ENCODE measurements at places on chromosomes 1 and 21.

DNA sequence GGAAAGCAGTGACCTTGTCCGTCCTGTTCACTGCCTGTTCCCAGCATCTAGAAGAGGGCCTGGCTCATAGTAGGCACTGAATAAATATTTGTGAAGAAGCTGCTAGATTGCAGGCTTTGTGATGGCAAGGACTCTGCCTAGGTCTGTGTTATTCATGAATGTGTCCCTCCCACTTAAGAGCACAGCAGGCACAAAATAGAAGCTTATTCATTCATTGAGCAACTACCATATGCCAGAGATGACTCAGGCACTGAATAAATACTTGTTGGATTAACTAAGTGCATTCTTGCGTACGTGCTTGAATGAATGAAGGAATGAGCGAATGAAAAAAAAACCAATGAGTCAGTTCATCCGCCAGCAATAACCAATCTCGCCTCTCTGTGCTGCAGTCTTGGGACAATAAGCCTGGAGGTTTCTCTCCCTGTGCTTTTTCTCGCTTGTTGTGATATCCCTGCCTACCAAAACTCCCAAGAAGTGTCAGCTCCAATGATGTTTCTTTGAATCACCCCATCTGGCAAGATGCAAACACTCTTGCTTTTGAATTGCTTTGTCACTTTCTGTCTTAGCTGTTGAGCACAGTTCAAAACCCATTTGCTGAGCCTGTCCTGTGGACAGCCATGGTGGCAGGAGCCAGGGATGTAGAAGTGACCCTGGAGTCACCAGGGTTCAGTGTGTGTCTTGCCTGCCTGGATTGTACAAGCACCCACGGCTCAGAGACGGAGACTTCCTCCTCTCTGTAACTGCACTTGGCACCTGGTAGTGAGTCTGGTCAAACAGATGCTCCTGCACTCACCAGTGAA is 143.9 kb downstream of the KAZN start:
- DNase-seq: no peak

GRCh38 chr1:87436534-87436933 is 107.9 kb downstream of the LMO4 start:
- no peak for DNase-seq

- no peak for DNase-seq
Measured at GRCh38 chr1:206744683-206745082, 25.9 kb upstream of the IL19 start.

GRCh38 chr1:211715971-211716370 is 40.5 kb upstream of the NEK2 start:
- DNase-seq: no peak

- DNase-seq: no peak
Measured at GRCh38 chr1:22207511-22208267, 64.8 kb upstream of the WNT4 start.

DNA sequence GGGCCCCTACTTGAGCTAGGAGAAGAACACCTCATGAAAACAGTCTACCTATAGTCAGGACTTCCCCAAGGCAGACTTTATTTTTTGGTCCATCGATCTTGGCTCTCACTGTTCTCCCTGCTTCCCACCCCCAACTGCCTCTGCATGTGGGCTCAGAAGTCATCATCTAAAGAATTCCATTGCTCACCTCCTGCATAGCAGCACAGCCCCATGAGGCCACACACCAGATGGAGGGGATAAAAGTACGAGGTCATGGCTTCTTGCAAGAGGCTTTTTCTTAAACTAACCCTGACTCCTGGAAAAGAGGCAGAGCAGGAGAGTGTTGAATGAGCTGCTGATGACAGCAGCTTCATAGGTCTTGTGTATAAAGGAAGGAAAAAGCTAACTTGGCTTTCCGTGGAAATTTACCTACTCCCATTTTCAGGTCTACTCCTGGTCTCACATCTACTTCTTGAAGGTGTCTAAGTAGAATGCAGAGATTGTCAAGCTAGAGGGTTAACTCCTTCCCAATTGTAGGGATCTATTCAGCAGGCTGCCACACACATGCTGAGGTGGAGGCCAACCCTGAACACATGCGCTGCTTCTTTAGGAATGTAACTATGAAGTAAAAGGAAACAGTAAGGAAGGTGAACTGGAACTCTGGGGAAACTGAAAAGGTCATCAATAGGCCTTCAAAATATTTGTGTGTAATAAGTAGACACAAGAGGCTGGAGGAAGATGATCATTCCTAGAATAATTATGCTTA is 18.7 kb downstream of the WNT2B start:
- DNase-seq: no peak

GRCh38 chr1:157315544-157315943 is 177.3 kb upstream of the ETV3 start:
- no peak for DNase-seq

GRCh38 chr1:77487631-77488030 is 194.8 kb downstream of the ZZZ3 start:
- DNase-seq: no peak

GRCh38 chr1:219385787-219386427 is 212.2 kb downstream of the LYPLAL1 start:
- DNase-seq: no peak

DNA sequence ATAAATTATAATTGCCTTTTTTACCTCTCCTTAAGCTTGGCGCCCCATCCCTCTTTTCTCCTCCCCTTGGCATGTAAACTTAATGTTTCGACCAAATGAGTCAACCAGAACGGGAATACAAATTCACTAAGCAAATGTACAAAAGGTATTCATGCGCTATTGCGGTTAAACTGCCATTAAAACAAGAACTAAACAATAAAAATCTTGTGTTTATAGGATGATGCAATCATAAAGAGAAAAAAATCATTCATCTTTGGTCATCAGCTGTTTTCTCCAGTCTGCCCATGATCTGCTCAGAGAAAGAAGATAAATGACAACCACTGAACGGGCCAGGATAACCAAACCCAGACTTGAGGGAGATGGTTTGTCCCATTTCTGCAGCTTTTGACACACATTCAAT is 534.2 kb upstream of the PLXNA2 start:
- no peak for DNase-seq

DNA sequence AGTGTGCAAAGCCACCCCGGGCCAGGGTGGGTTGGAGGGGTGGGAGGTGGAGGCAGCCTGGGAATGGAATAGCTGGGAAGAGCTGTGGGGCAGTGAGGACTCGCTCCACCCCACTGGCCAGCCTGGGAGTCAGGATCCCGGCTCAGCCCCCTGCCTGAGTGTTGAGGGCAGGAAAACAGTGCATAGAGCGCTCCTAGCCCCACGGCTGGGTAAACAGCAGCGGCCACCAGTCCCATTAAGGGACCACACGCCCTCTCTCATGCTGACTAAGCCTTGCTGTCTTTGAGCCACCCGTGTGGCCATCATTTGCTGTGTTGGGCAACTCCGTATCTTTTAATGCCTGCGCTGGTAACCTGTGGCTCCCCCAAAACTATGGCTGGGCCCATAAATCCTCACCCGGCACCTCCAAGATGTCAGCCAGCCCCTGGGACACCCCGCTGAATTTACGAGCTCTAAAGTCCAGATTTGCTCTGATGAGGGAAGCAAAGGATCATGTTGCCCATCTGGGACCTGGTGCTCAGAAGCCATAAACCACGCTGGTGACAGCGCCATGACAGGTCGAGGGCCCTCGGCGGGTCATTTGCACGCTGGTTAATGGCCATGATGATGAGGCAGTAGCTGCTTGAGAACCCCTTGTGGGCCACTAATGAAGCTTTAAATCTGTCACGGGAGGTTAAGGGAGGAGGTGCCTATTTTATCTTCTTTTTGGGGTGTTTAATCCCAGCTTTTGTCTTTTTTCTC is 34.9 kb downstream of the SYF2 start:
- no peak for DNase-seq

GRCh38 chr21:46160657-46160906 is 5.2 kb upstream of the FTCD start:
- DNase-seq: no peak

- DNase-seq: no peak
Measured at GRCh38 chr1:221162352-221162751, 283.1 kb downstream of the HLX start.

GRCh38 chr1:91334856-91335255 is 69.8 kb downstream of the HFM1 start:
- no peak for DNase-seq

DNA sequence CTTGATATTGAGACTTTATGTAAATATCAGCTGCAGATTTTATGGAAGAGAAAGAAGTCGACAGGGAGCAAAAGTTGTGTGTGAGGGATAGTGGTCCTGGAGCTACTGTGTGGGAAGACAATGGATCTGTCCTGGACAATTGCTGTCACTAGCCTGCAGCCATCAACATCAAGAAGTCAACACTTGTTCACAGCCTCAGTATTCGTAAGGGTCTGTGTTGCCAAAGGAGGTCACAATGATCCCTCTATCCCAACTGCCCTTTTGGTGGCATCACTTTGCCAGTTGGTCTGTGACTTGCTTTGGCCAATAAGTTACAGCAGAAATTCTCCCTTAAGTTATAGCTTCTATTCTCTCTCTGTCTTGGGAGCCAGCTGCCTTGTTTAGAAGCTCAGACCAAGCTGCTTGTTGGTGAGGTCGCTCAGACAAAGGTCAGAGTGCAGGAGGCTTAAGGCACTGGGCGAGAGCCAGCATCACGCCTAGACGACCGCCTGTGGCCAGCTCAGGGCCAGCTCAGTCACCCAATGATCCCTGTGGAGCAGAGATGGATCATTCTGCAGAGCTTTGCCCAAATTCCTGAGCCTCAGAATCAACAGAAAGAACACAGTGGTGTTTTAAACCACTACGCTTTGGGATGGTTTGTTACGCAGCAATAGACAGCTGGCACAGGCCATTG is 134.9 kb downstream of the RHOU start:
- DNase-seq: no peak

GRCh38 chr1:103529746-103530145 is 4.2 kb downstream of the RNPC3 start:
- no peak for DNase-seq

- no peak for DNase-seq
Measured at GRCh38 chr1:157310401-157310800, 172.2 kb upstream of the ETV3 start.

- no peak for DNase-seq
Measured at GRCh38 chr1:25095635-25096200, 136.6 kb downstream of the SYF2 start.

GRCh38 chr1:62528015-62528414 is 69.3 kb upstream of the ANGPTL3 start:
- DNase-seq: no peak

DNA sequence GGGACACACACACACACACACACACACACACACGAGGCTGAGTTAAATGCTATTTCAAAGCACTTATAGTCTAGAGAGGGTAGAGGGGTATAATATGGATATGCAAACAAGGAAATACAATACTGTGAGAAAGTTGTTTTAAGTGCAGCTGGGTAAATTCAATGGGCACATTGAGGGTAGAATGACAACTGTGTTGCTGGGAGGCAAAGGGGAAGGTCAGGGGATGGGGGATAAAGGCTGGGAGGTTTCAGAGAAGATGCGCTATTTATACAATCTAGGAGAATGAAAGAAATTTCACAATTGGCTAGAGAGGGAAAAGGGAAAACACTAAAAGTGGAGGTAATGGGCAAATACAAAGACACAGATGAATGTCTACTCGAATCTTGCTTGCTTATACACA is 19.4 kb downstream of the EXTL2 start:
- no peak for DNase-seq

DNA sequence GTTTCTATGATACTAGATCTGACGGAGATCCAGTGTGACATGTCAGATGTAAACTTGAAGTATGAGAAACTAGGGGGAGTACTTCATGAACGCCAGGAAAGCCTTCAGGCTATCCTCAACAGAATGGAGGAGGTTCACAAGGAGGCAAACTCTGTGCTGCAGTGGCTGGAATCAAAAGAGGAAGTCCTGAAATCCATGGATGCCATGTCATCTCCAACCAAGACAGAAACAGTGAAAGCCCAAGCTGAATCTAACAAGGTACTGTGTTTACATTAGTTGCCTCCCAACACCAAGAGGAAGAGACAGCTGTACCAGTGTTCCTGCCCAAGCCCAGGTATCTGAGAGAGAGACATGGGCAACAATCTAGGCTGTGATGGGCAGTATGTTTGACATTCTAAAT is 112.2 kb upstream of the BMP8A start:
- DNase-seq: no peak

- DNase-seq: no peak
Measured at GRCh38 chr1:204992201-204992997, 50.6 kb upstream of the CNTN2 start.

- DNase-seq: no peak
Measured at GRCh38 chr1:4660917-4661594, 6.6 kb downstream of the AJAP1 start.

GRCh38 chr1:95072117-95072516 is 634 bp downstream of the ALG14 start:
- no peak for DNase-seq

- no peak for DNase-seq
Measured at GRCh38 chr1:106998431-106999002, 58.0 kb upstream of the PRMT6 start.

- no peak for DNase-seq
Measured at GRCh38 chr1:75614399-75614756, 3.5 kb upstream of the SLC44A5 start.

GRCh38 chr1:7703321-7704213 is 67.5 kb upstream of the VAMP3 start:
- no peak for DNase-seq

DNA sequence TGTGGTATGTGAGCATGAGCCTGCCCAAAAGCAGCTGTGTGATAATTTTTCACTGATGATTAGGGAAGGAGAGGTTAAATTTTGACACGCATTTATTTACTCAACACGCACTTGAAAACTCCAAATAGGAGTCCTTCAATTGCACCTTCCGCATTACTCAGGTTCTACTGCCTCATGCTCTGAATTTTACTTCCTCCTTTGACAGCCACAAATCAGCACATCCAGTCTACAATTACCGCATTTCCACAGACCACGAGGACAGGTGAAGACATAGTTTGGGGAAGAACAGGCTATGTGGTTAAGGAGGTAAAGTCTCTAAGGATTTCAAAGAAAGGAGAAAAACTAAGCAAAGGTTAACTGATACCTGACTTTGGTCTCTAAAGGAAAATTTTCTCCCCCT is 2.6 kb downstream of the CAPN8 start:
- DNase-seq: no peak

DNA sequence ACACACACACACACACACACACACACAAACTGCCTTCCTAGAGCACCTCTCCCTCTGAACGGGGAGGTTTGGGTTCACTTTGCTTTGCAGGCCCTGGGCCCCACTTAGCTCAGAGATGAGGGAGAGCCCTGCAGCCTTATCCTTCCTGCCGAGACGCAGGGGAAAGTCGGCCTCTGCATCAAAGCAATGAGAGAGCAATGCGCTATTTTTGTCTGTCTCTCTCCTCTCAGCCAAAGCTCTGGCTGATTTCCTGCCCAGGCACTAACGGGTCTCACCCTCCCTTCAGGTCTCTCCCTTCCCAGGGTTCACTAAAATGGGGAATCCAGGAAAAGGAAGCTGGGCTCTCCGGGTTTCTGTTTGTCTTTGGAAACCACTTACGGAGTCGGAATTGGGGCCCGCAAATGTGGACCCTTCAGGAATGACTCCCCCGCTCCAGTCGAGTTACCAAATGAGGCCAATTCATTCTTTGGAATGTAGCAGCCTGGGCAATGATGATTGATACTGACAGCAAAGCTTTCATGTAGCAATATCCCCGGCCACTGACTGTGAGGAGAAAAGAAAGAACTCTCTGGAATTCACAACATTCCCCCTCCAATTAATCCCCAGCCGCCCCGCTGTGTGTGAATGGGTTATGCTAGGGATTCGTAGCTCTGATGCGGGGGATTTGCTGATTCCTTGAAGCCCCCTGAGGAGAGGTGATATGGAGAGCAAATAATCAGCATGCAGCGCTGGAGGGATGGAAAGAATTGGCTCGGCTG is 61.5 kb upstream of the WLS start:
- DNase-seq: no peak

GRCh38 chr1:101664726-101665125 is 332.0 kb downstream of the OLFM3 start:
- DNase-seq: no peak

- no peak for DNase-seq
Measured at GRCh38 chr1:11248169-11248568, 14.2 kb downstream of the MTOR start.
